H7 (cell line): ENCODE measurements at places on chromosomes 7 and 10.
A peak's percentile ranks its signal among the peaks of the same experiment; 100 is the strongest.

DNA sequence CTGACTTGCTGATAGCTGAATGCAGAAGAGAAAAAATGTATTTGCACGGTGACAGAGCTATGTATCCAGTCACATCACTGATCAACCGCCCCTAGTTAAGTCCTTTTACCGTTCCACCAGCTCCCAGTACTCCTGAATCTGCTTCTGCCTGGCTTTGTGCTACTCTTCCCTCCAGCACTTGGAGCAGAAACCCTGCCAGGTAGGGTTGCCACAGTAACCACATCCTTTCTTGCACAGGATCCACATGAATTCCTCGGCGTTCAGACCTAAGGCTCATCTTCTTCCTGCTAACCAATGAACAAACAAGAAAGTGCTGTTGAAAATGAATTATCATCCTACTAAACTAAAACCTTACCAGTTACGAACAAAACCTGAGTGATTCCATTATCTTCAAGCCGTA lies 52.0 kb upstream of the KCTD7 start:
- DNase-seq: no peak

DNA sequence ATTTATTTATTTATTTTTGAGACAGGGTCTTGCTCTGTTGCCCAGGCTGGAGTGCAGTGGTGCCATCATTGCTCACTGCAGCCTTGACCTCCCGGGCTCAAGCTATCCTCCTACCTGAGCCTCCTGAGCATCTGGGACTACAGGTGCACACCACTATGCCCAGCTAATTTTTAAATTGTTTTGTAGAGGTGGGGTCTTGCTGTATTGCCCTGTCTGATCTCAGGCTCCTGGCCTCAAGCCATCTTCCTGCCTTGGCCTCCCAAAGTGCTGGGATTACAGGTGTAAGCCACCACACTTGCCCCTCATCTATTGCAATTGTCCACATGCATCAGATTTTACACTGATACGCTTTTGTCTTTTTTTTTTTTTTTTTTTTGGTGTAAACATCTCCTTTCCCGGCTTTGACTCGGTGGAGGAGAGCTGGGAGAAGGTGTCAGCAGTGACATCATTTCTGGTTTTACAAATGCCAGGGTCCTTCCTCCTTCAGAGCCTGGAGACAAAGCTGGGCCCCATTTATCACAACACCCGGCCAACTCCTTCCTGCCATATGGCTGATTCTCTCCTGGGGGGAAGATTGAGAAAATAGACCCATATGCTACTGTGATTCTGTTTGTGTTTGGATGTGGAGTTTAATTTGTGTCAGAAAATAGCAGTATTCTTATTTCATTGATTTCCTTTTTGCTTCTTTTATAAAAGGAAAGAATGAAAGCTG lies 61.3 kb downstream of the GALNT17 start:
- no peak for DNase-seq

DNA sequence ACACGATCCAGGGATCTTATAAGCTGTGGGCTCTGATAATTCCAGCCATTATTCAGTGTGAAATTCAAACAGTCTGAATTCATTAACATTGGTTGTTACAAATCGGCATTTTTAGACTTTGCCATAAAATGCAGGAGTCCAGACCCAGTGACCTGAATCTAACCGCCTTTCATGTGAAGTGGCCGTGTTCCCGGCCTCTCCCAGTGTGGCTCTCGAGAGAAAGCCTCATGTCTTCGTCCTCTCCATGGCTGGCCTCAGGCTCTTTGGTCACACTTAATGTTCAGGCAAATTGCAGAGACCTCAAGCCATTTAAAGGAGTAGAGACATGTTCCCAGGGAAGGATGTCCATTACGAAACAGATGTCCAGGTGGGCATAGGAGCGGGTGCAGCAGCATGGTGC lies 59.3 kb downstream of the CTBP2 start:
- DNase-seq: no peak

GRCh38 chr7:105298439-105298894 lies 90.3 kb downstream of the SRPK2 start:
- peak; percentile 60 for DNase-seq

GRCh38 chr7:33039257-33039902 lies 23.2 kb downstream of the NT5C3A start:
- DNase-seq: no peak

GRCh38 chr10:45373003-45373575 lies 927 bp upstream of the ALOX5 start:
- peak; percentile 74 for DNase-seq

- DNase-seq: no peak
Observed at GRCh38 chr7:17038783-17039170, 157.0 kb upstream of the AGR3 start.

DNA sequence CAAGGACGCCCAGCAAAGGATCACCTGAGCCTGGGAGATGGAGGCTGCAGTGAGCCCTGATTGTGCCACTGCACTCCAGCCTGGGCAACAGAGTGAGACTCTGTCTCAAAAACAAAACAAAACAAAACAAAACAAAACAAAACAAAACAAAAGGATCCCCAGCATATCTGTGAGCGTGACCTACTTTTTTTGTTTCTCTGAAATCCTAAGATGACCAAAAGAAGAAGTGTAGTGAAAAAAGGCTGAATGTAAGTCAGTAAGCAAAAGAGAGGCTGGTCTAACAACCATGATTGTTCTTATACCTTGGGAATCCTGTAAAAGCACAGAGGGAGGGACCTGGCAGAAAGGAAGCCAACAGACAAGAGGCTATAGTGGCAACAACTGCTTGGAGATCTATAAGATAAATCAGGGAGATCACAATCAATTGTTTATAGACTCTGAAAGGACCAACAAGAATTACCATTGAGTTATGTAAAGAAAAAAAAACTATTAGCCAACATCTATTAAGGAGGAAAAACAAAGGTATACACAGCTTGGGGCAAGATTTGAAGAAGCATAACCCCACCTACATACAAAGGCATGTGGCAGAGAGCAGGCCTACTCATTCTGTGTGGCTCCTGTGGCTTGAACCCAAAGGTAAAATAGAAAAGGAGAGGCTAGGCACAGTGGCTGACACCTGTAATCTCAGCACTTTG lies 255.2 kb upstream of the KLF14 start:
- DNase-seq: no peak

- DNase-seq: no peak
Observed at GRCh38 chr10:112376396-112376790, 2.5 kb downstream of the ACSL5 start.

DNA sequence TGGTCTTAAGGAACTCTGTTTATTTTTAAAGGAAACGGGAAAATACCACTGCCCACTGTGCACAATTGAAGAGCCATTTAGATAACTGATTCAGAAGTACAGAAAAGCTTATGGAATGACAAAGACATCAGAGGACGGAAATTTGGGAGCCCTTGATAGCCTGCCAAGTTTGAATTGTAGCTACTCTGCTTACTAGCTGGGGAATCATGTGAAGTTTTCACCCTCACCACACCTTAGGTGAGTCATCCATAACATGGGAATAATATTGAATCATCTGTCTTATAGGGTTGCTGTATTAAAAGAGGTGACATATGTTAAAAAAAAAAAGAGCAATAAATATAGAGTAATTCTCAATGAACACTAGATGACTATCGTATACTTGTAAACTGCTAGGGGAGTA lies 1104.2 kb downstream of the GATA3 start:
- no peak for DNase-seq

- DNase-seq: no peak
Observed at GRCh38 chr7:131108212-131108940, 219.3 kb upstream of the MKLN1 start.

DNA sequence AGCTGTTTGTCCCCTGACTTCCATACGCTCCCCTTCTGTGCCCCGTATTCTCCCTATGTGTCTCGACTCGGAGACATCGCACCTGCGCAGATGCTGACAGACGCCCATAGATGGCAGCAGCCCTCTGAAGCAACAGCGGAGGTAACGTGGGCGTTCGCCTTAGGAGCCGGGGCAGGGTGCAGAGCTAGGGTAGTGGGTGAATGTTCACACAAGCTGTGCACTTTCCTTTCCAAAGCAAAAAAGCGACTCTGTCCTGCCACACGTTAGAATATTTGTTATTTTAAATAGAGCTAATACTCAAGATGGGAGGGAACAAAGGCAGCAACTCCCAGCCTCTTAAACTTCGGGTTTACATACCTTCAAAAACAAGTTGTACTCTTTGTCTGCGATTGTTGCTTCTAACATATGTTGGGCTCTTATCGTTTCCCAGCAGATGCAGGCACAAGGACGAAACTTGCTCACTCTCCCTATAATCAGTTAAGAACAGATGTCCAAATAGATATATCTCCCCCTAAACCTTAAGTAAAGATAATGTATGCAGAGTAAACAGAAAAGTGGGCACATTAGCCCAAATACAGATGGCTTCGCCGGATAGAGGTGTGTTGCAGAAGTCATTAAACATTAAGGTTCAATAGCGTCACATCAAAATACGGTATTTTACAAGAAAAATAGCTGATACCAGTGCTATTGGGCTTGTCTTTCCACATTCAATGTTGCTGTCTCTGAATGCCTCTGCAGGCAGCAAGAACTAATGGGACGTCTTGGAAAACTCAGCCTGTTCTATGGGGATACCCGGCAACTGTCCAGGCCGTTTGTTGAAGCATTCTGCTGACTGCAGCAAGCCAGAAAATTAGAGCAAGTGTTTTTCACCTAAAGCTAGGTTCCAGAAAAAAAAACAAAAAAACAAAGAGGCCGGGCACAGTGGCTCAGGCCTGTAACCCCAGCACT lies 340.3 kb upstream of the PRKCQ start:
- DNase-seq: peak; percentile 62

GRCh38 chr10:30111340-30112022 lies 52.1 kb upstream of the JCAD start:
- no peak for DNase-seq

- peak; percentile 30 for DNase-seq
Observed at GRCh38 chr10:70901276-70901878, 13.0 kb upstream of the PCBD1 start.

DNA sequence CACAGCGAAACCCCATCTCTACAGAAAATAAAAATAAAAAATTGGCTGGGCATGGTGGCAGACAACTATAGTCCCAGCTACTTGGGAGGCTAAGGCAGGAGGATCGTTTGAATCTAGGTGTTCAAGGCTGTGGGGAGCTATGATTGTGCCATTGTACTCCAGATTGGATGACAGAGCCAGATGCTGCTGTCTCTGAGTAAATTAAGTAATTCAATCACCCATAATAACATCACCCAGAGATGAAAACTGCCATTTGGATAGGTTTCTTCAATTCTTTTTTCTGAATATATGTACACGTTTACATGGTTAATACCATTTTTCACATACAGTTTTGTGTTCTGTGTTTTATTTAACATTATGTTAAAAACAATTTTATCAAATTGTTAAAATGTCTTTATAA lies 79.3 kb downstream of the WIPF3 start:
- DNase-seq: no peak

DNA sequence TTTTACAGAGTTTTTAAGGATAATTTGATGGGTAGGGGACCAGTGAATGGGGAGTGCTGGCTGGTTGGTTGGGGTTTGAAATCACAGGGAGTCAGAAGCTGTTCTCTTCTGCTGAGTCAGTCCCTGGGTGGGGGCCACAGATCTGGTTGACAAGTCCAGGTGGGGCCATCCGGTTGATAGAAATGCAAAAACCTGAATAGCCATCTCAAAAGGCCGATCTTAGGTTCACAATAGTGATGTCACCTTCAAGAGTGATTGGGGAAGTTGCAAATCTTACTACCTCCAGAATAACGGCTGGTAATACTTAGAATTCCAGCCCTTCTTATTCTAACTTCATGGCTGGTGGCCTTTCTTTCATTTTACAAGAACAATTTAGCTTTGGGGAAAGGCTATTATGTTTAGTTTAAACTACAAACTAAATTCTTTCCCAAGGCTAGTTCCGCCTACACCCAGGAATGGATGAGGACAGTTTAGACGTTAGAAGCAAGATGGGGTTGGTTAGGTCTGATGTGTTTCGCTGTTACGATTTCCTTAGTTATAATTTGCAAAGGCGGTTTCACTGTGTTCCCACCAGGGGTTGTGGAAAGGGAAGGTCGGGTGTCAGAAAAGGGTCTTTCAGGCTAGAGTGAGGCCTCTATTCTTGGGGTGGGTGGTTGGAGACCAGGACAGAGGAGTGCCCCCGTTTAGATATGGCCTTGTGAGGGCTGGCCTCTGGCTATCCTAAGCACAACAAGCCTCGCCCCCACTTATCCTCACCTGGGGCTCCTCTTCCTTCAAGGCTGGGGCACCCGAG lies 27.4 kb downstream of the IFT22 start:
- peak; percentile 82 for DNase-seq

- DNase-seq: no peak
Observed at GRCh38 chr10:8418631-8419030, 364.1 kb downstream of the GATA3 start.

DNA sequence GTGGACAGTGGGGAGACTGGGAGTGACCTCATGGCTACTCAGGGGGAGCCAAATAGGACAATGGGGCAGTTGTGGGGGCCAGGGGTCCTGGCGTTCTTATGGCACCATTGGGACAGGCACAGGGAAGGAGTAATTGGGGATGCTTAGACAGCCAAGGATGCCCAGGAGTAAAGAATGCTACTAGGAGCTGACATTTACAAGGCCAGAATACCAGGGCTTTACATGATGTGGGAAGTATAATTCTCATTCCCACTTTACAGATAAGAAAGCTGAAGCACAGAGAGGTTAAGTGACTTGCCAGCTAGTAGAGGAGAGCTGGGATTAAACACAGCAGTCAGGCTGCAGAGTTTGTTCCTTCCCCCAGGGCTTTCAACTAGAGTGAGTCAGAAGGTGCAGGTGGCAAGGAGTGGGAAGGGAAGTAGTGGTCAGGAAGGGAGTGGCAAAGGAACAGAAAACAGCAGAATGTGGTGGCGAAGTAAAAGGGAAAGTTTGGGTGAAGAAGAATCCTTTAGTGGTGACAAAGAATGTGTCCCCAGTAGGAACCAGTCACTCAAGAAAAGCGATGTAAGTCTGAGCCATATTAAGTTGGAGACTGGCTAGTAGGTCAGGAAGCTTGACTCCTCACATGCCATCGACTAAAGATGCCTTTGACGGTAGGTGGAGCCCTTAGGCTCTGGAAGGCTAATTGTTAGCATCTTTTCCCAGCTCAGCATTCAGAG lies 32.8 kb downstream of the CPVL start:
- DNase-seq: peak; percentile 35

- no peak for DNase-seq
Observed at GRCh38 chr7:47513741-47514241, 68.1 kb downstream of the TNS3 start.

DNA sequence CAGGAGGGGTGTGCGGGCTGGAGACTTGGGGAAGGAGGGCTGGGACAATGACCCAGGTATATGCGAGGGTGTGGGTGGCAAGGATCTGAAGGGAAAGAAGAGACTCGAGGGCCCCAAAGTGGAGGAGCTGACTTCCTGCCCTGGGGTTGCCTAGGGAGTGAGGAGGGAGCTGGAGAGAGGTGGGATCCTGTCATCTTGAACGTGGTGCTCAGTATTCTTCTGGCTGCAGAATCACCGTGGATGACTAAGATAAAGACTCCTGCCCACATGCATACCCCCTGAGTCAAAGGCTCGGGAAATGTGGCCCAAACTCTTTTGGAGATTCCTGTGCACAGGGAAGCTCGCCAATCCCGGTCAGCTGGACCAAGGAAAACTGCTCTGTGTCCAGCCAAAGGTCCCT lies 31.2 kb downstream of the COL17A1 start:
- no peak for DNase-seq

GRCh38 chr7:105854498-105854897 lies 21.9 kb downstream of the ATXN7L1 start:
- DNase-seq: no peak
